Tibial artery (tissue), 4 donors: ENCODE measurements at places on chromosomes 1 and 21.

GRCh38 chr1:50599546-50599945, 176.3 kb upstream of the DMRTA2 start:
- H3K4me3 ChIP-seq = no peak overlapping the region
- H3K27me3 ChIP-seq = no peaks in the 10 kb centered on the region
- peaks cover 10% of the 10 kb centered on the region for H3K4me1 ChIP-seq

DNA sequence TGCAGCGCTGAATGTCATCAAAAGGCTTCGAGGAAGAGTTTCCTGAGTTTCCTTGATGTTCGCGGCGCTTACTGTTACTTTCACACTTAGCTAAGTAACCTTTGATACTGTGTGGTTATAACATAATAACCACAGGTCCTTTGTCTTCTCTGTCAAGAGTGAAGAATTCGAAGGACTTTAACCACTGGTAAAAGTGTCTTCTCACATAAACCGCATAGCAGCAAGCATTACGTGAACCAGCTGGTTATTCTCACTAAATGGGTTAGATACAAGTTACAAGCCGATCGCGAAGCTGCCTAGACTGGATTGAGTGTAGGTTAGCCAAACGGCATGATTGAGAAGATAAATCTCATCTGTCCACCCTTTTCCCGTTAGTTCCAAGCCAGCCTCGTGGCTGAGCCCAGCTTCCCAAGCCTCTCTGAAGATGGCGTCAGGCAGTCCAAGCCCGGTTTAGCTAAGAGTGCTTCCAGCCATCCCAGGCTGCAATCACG, 18.3 kb upstream of the IFNGR2 start:
- no peaks in the 10 kb centered on the region for H3K36me3 ChIP-seq
- no peaks in the 10 kb centered on the region for H3K27me3 ChIP-seq
- DNase-seq = no peak
- no peaks in the 10 kb centered on the region for H3K4me1 ChIP-seq

DNA sequence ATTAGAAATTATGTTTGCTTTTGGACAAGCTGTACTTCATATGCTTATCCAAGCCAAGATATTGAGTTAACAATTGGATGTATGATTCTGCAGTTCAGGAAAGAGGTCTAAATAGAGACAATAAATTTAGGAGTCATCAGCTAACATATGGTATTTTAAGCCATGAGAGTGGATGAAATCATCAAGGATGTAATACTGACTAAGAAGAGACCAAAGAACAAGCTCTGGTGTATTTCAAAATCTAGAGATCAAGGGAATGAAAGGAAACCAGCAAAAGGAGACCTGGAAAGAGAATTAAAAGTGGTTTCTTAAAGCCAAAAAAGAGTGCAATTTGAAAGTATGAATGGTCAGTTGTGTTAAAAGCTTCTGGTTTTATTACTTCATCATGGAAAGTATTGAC, 183.6 kb upstream of the BEND5 start:
- no peak overlapping the region for H3K4me3 ChIP-seq
- H3K36me3 ChIP-seq = no peaks in the 10 kb centered on the region
- H3K27me3 ChIP-seq = no peaks in the 10 kb centered on the region

DNA sequence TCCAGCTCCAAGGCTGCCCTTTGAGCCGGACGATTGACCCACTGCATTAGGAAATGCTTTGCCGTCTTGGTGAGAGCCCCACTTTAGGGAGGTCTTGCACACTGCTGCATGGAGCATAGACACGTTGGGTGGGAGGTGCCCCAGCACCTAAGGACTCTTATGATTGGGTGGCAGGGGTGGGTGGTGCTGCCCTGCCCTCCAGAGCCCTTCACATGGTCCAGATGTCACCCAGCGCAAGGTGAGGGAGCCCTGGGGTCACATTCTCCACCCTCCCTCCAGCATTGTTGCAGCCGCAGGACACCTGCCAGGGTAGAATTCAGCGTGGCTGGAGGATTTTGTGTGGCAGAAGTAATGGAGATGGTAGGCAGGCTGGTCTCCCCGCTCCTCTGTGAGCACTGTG, 137.4 kb upstream of the COL6A1 start:
- H3K4me3 ChIP-seq = no peak overlapping the region
- H3K27ac ChIP-seq = no peak overlapping the region
- no peaks in the 10 kb centered on the region for H3K27me3 ChIP-seq
- no peaks in the 10 kb centered on the region for H3K36me3 ChIP-seq
- no peaks in the 10 kb centered on the region for H3K4me1 ChIP-seq
- no peak for DNase-seq

- no peak for DNase-seq
- H3K27me3 ChIP-seq = no peaks in the 10 kb centered on the region
- no peak overlapping the region for H3K27ac ChIP-seq
- H3K4me3 ChIP-seq = no peak overlapping the region
- H3K4me1 ChIP-seq = no peaks in the 10 kb centered on the region
These were observed 128.9 kb upstream of the NR5A2 start for GRCh38 chr1:199898654-199899053.
